ENCODE measurements at places on chromosomes 16 and 17. TPM values are rescaled to one million over a fixed set of nuclear protein-coding genes. Genes with fewer than 3 reads are reported as not detected.

- DNase-seq: no peak
Measured at GRCh38 chr16:69858191-69859104, 92.7 kb upstream of the CLEC18A start.

- peak; percentile 99 for DNase-seq
Measured at GRCh38 chr17:8153957-8154607, 1.9 kb upstream of the PER1 start.

GRCh38 chr16:57966204-57966771, 4.6 kb downstream of the CNGB1 start:
- no peak for DNase-seq

- DNase-seq: no peak
Measured at GRCh38 chr17:75507733-75508719, 7.3 kb downstream of the CASKIN2 start.

- DNase-seq: peak; percentile 29
Measured at GRCh38 chr17:79000396-79001189, 9.0 kb downstream of the CANT1 start.

DNA sequence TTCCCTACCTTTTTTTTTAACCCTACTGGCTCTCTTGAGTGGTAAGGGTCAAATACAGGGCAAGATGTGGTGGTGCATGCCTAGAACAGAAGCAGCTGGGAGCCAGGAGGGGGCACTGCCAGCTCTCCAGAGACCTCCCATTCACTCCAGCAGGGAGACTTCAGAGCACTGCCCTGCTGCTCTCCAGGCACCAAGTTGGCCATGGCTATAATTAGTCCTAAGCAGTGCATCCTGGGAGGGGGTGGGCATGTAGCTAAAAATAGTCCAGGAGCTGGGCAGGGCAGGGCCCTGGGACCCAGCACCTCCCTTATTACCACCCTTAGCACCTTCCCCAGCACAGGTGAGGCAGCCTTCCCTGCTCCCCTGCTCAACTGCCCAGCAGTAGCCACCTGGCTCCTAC, 3.5 kb downstream of the CORO6 start:
- no peak for DNase-seq

- no peak for DNase-seq
Measured at GRCh38 chr16:86065711-86066110, 166.7 kb downstream of the IRF8 start.

DNA sequence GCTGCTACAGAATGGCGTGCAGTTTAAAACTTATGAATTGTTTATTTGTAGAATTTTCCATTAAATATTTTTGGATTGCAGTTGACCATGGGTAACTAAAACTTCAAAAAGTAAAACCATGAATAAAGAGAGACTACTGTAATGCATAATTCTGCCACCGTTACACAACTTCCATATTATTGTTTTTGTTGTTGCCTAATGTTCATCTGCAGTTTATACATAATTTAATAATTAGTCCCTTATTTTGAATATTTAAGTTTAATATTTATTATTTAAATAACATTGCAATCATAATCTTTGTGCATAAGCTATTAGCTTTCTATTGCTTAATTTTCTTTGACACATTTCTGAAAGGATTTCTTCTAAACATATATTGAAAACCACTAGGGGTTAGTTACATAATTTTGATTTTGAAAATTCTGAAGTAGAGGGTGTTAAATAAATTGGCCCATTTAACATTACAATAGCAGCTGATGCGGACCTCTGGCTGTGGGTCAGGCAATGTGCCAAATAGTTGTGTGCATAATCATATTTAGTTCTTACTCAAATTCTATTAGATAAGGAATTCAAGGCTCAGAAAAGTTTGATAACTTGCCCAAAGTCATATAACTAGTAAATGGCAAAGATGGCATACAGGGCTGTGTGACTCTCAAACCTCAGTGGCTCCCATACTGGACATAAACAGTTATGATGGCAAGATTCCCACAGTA, 31.1 kb downstream of the PPM1E start:
- DNase-seq: no peak

GRCh38 chr16:82187829-82188228, 17.8 kb upstream of the MPHOSPH6 start:
- DNase-seq: no peak

- no peak for DNase-seq
Measured at GRCh38 chr16:10581507-10581906, 1.1 kb upstream of the EMP2 start.

DNA sequence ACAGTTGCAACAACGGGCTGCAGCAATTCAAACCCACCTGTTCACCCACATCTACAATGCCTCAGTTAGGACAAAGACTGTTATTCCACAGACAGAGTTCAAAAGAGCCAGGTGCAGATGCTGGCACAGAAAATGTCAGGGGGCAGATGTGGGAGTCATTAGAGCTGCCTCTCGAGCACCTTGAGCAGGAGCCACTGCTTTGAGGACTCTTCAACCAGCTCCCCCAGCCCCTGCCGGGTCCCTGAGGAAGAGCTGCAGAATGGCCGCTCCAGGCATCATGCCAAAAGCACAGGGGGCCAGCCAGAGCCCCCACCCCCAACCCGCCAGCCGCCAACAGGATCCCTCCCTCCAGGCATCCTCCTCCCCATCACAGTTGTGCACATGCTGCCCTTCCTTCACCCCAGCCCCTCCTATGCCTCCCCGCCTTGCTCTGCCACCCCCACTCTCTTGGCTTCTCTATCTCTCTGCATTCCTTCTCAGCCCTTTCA, 20.8 kb downstream of the C17orf67 start:
- no peak for DNase-seq

DNA sequence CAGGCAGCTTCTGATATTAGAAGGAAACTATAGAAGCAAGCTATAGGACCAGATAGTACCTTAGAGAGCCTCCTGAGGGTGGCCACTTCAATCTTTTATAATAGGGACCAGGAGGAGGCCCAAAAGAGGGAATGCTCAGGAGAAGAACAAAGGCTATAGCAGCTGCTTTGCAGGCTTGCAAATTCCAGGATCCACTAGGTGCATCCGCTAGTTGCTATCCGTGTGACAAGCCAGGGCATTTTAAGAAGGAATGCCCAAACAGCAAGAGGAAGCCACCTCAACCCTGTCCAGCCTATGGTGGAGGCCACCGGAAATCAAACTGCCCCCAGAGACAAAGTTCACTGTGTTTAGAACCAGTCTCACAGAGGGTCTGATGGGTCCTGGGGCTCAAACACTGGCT, 192.6 kb upstream of the KIF2B start:
- no peak for DNase-seq

GRCh38 chr16:67936880-67937605, 393 bp upstream of the PSMB10 start:
- peak; percentile 83 for DNase-seq

GRCh38 chr17:48671697-48672171, 45.6 kb upstream of the HOXB9 start:
- DNase-seq: peak; percentile 78

DNA sequence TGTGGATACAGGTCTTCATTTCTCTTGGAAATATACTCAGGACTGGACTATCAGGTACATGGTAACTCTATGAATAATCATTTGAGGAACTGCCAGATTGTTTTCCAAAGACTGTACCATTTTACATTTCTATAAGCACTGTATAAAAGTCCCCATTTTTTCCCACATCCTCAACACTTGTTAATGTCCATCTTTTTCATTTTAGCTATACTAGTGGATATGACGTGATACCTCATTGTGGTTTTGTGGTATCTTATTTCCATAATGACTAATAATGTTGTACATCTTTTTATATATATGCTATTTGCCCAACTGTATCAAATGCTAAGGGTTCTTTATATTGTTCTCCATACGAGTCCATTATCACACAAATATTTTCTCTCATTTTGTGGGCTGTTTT, 22.9 kb downstream of the NUP88 start:
- DNase-seq: no peak

DNA sequence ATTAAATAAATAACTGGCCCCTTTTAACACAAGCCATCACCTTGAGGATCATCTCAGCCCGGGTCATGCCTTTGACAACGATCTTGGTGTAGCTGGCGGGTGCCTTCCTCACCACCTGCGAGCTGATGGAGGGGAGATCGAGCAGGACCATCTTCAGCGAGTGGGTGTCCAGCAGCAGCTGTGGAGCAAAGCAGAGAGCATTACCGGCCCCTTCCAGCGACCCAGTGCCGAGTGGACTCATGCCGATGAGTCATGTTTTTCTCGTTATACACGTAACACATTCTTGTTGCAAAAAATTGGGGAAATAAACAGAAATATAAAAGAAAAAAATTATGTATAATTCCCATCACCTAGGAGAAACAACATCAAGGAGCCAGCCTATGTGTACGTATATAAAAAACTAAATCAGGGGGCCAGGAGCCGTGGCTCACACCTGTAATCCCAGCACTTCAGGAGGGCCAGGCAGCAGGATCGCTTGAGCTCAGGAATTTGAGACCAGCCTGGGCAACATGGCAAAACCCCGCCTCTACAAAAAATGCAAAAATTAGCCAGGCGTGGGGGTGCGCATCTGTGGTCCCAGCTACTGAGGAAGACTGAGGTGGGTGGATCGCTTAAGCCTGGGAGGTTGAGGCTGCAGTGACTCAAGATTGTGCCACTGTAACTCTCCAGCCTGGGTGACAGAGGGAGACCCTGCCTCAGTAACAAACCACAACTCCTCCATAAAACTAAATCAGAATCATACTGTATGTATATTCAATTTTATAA, 169.1 kb upstream of the RPH3AL start:
- DNase-seq: no peak

DNA sequence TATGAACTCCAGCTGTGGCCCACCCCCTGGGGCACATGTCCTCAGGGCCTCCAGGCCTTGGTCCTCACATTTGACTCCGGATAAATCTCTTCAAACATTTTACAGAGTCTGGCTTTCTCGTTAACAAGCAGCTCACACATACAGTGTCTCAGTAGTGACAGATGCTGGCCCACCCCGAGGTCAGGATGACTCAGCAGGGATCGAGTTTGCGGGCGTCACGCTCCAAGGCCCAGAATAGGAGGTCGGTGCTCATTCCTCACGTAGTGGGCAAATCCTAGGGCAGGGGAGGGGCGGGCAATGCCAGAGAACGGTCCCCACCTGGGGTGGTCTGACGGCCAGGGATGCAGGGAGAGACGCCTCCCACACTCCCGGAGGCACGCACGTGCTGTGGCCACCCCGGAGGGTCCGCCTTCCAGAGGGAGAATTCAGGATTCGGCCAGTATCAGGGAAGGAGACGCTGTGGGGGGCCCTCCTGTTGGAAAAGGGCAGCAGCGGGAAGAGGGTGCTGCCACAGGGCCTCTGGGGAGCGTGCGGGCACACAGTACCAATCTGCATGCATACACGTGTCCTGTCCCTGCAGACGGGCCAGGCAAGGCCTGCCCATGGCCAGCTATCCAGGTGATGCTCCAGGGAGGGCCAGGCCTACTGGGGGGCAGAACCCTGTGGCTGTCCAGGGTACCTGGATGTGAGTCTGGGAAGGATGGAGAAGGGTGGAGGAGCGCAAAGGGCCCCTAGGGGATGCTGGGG, 8.6 kb downstream of the SLC7A5 start:
- DNase-seq: peak; percentile 36

DNA sequence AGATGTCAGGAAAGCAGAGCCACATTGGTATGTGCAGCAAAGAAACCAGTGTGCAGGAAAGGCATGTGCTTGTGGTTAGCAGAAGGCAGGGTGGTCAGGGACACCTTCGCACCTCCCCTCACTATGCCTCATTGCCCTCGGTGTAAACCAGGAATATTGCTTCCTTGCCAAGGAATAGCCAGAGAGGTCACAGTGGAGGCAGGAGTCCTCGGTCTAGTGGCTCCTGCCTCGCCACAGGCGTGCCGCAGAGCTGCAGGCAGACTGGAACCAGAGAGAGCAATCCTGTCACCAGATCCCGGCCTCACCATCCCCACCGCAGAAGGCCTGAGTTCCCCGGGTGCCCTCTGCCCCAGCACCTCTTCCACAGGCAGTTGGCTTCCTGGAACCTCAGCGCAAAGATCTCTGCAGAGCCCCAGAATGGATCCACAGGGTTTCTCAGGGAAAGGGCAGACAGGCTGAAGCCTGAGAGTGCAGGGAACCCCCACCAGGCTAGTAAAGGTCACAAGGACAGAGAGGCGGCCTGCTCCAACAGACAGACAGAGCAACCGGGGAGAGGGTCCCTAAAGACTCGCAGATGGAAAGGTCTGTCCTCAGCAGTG, 21.6 kb downstream of the CCDC182 start:
- no peak for DNase-seq

DNA sequence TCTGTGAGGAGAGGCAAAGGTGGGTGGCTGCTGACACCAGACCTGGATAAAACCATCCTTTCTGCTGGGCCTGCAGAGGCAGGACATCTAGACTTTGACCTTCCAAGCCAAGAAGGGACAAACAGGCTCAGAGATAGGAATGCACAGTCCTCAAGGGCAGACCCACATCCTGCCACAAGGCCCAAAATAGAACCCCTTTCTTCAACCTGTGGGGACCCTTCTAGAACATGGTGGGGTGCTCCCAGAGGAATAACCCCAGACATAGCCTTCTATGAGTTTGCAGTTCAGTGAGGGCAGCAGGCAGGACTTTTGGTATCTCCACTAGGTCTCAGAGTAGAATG, 3.8 kb upstream of the CBFB start:
- DNase-seq: no peak

GRCh38 chr17:45223539-45224528, 2.1 kb downstream of the FMNL1 start:
- DNase-seq: no peak

- no peak for DNase-seq
Measured at GRCh38 chr16:69322343-69322742, 8.0 kb downstream of the PDF start.

DNA sequence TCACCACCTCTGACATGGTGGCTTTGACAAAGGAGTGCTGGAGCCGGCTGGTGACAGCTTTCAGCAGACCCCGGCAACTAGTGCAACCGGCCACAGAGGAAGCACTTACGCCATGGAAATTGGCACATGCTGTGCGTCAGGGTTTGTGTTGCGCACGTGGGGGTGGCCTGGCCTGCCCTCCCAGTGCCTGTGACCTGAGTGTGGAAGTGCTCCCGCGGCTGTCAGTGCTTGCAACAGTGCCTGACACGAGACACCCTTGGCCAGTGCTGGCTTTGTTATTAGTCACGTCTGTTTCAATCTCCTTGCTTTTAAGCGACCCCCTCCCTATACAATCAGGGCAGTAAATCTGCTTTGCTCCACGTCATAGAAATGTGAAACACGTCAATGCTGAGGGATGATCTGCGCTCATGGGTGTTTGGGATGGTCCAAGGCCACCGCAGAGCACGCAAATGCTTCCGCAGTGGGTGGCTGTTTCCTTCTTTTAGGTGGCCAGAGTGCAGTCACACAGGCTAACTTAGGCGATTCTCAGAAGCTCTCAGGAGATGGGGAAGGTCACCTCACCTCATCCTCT, 64.3 kb downstream of the PGS1 start:
- DNase-seq: peak; percentile 27

Gene GPRC5B
- total RNA-seq: 7.6 TPM

Gene IGFALS
- 0.58 TPM for total RNA-seq

Gene PHOSPHO1
- not detected for total RNA-seq

Gene TP53TG3C
- not detected for total RNA-seq

Gene MSLN
- total RNA-seq: 6.4 TPM

Gene MVP
- total RNA-seq: 467 TPM

Gene EEF2KMT
- 9.5 TPM for total RNA-seq

Gene TEX19
- not detected for total RNA-seq

Gene DNAH9
- total RNA-seq: 0.47 TPM

Gene GPR142
- 0.31 TPM for total RNA-seq
